ENCODE measurements at places on chromosomes 16 and 17.
A peak's percentile ranks its signal among the peaks of the same experiment; 100 is the strongest.

DNA sequence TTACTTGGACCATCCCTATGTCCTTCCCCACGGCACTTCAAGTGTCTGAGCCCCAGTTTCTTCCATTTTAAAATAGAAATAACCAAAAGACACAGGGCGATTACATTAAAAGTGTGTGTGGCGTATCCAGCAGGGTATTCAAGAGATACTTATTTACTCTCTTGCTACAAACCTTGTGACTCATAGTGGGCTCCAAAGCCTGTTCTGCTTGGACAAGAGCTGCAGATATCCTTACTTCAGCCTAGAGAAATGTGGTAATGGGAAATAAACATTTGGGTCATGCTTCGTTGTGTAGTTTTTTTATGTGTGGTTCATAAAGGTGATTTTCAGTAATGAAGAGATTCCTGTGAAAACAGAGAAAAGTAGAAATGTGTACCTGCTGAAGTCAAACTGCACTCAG is 288.9 kb upstream of the CDH11 start:
- no peak for DNase-seq

DNA sequence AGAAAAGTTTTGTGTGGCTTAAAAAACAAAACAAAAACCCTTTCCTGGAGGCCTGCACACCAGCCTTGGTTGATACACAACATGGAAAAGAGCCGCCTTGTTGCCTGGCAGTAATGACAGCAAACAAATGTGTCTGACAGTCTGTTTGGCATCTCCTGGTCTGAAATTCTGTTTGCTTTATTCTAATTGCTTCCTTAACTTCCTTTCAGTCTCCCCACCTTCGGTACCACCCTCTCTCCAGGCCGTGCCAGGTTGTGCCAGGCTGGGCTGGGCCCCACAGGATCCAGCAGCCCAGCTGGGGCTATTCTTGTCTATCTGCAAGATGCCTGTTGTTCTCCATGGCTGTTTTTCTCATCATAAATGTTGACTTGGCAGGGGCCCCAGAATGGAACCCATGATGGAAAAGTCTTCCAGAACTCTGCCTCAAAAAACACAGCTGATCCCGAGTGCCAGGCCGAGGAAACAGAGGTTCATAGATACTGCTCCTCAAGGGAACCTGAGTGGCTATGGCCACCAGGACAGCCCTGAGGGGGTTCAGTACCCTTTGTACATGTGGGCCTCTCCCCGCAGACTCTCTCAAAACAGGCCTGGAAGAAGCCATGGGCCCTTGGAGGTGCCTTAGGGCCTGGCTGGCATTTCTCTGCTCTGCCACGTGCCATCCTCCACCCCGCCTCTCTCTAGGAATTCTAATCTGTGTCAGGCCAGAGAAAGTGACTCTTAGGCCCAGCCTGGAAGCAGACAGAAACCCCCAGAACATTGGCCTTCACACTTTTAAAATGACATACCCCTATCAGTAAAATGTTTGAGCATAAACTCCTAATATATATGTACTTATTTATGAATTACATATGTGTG is 50.5 kb downstream of the YPEL2 start:
- no peak for DNase-seq

GRCh38 chr17:59121901-59122480 is 15.3 kb upstream of the TRIM37 start:
- DNase-seq = no peak

DNA sequence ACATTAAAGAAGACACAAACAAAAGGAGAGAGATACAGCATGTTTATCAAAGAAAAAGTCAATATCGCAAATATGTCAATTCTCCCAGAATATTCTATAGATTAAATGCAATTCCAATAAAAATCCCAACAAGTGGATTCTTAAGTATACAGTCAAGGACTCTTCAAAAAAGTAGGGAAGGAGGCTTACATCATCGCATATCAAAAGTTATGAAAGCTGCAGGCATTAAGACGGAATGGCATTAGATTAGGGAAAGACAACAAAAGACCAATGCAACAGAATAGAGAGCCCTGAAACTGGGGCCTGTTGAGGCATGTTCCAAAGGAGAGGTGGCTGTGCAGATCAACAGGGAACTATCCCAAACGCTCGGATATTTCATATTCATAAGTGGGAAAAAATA is 76.0 kb downstream of the MARCHF10 start:
- no peak for DNase-seq

GRCh38 chr16:4365014-4365406 is 6.6 kb upstream of the VASN start:
- DNase-seq = no peak

- peak; percentile 52 for DNase-seq
These were observed 8.1 kb upstream of the DNASE1 start for GRCh38 chr16:3646348-3646920.

- DNase-seq = no peak
These were observed 168.0 kb downstream of the RPTOR start for GRCh38 chr17:80712606-80713005.

DNA sequence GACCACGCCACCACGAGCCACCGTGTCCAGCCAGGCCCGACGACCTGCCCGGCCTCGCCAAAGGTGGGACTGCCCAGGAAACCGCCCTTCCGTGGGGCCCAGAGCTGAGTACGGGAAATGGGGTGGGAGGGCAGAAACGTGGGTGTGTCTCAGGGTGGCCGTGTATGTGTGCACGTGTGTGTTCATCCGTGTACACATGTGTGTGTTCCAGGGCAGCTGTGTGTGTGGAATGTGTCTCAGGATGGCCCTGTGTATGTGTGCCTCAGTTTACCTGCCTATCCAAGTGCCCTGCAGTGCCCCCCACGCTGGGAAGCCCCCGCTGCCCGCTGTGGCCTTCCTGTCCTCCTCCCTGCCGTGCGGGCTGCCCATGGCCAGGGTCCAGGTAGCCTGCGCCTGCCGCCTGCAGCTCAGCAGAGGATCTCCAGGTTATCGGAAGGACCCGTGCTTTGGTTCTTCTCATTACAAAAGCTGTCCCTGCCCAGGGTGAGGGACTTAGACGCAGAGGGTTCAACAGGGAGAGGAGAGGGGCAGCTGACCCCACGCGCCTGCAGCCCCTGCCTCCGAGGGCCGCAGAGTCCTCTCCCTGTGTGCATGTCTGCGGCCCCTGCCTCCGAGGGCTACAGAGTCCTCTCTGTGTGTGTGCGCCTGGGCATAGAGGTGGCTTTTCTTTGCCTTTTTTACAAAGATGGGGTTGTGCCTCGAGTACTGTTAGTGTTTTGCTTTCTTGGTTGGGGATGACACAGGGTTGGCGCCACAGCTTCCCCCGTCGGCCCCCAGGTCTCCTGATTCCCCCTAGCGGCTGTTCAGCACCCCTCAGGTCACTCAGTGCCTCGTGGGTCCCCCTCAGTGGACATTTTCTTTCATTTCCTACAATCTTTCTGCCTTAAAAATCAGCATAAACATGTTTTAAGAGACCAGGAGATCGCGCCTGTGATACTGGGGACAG is 23.6 kb downstream of the ZNF469 start:
- no peak for DNase-seq

GRCh38 chr16:85613604-85614337 is 649 bp downstream of the GSE1 start:
- no peak for DNase-seq

- no peak for DNase-seq
These were observed 57.6 kb downstream of the SYT17 start for GRCh38 chr16:19225651-19226050.

DNA sequence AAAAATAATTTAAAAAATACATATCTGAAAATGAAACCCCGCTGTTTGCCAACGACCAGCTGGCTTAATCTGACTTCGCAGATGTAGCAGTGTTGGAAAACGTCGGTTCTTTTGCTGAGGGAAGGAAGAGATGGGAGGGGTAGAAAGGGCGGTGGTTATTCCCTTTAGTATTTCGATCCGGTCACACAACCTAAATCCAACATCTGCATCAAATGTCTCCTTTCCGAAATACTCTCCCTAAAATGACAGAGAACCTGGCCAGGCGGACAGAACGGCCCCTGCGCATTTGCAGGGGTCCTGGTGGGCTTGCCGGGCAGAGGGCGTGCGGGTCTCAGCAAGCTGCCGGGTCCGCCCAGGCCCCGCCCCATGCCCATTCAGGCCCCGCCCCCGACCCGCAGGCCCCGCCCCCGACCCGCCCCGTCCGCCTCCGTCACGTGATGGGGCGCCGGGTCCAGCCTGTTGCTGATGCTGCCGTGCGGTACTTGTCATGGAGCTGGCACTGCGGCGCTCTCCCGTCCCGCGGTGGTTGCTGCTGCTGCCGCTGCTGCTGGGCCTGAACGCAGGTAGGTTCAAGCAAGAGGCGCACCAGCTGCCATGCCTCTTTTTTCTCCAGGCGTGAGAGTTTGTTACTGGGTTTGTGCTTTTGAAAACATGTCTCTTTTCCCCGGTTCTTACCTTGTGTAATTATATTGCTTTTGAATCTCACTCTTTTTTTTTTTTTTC is at the start of gene SCPEP1:
TSS of gene SCPEP1 (plus strand) at position 459 of the 723 bp plus-strand sequence. CDS start at position 488, 29 bp downstream.
- DNase-seq = peak; percentile 85

DNA sequence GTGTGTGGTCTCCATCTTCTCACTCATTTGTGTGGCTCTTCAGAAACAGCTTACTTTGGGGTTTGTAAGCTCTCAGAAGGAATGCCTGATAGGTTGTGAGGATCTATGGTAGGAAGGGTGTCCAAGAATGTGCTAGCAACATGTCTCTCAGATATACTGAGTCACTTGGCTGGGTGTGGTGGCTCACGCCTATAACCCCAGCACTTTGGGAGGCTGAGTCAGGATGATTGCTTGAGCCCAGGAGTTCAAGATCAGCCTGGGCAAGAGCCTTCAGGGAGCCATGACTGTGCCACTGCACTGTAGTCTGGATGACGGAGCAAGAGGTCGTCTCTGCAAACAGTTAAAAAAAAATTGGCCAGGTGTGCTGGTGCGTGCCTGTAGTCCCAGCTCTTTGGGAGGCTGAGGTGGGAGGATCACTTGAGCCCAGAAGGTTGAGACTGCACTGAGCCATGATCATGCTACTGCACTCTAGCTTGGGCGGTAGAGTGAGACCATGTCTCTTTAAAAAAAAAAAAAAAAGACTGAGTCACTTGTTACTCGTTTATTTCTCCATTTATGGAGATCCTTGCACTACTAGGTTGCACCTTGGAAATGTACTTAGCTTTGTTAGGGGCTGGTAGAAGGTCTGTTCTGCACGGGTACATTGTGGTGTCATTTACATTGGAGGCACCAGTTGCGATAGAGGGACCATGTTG is 232.0 kb downstream of the SNX29 start:
- DNase-seq = no peak

DNA sequence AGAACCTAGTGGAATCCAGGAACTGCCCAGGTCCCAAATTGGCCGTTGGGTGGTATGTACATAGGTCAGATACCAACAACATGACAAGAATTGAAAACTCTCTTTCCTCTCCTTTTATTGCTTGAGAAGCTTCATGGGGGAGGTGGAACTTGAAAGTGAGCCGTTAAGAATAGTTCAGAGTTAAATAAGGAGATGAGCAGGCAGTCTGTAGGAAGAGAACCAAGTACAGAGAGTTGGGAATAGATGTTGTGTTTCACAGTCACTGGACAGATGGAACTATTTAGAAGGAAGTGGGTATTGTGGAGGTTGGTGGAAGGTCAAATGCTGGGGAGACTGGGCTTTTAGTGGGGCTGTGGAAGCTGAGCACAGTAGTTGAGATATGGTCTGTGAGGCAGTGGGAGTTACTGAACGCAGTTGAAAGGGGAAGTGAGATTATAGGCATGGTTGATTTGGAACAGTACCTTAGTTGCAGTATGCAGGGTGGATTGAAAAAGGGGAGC is 26.4 kb downstream of the ARHGAP44 start:
- no peak for DNase-seq

GRCh38 chr16:19874026-19874425 is 10.6 kb downstream of the GPRC5B start:
- no peak for DNase-seq

DNA sequence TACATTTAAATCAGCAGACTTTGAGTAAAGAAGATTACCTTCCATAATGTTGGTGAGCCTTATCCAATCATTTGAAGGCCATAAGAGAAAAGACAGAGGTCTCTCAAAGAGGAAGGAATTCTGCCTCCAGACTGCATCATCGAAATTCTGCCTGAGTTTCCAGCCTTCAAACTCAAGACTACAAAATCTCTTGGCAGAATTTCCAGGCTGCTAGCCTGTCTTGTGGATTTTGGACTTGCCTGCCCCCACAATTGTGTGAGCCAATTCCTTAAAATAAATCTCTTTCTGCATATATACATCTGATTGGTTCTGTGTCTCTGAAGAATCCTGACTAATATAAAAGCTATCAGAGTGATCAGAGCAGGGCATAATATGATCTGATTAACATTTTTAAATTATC is 216.6 kb upstream of the CPHXL start:
- no peak for DNase-seq

DNA sequence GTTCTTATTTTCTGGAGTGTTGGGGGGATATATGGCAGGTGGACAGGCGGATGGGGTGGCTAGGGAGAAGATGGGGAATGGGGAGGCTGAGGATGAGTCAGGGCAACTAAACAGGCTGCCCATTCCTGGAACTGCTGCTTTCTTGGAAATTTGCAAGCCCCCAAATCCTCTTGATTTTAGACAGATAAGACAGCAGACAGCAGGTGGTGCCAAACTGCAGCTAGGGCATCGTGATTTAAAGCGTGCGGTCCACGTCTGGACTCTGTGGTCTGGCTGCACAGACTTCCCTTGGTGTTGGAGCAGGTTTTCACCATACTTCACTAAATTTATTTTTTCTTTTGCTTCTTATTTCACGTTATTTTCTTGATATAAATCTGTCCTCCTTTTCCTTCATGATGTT is 10.9 kb upstream of the KRT24 start:
- no peak for DNase-seq

GRCh38 chr17:27471321-27472269 is 15.3 kb downstream of the KSR1 start:
- DNase-seq = no peak

Measured in NCI-H2107 (cell line).